Gastrocnemius medialis (tissue), 4 donors: ENCODE measurements at places on chromosomes 13 and 19.
A peak's percentile ranks its signal among the peaks of the same experiment; 100 is the strongest.

DNA sequence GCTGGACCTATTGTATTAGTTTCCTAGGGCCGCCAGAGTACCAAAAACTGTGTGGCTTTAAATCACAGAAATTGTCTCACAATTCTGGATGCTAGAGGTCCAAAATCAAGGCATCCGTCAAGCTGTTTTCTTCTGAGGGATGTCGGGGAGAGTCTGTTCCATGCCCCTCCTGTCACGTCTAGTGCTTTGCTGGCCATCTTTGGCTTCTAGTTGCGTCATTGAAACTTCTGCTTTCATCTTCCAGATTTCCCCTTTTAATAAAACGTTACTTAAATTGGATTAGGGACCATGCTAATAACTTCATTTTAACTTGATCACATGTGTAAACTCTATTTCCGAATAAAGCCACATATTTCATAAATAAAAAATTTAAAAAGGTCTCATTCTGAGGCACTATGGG, 47.5 kb downstream of the TRPM4 start:
- DNase-seq: no peak

DNA sequence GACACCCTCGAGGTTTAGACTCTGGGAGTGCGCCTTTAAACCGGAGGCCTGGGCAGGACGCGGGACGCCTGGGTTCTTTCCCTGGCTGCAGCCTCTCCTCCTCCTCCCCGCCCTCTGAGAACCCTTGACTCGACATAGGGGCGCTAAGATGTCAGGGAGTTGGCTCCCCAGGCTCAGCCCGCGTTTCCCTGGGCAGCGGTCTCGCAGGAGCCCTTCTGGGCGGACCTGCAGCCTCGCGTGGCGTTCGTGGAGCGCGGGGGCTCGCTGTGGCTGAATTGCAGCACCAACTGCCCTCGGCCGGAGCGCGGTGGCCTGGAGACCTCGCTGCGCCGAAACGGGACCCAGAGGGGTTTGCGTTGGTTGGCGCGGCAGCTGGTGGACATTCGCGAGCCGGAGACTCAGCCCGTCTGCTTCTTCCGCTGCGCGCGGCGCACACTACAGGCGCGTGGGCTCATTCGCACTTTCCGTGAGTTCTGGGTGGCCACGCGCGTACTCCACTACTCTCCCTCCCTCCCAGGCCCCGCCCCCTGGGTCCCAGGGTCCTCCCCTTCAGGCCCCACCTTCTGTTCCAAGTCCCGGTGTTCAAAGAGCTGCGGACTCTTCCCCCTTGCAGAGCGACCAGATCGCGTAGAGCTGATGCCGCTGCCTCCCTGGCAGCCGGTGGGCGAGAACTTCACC, 1.3 kb downstream of the ICAM5 start:
- DNase-seq: peak; percentile 32

GRCh38 chr13:78608688-78609463, 5.5 kb upstream of the POU4F1 start:
- no peak for DNase-seq

DNA sequence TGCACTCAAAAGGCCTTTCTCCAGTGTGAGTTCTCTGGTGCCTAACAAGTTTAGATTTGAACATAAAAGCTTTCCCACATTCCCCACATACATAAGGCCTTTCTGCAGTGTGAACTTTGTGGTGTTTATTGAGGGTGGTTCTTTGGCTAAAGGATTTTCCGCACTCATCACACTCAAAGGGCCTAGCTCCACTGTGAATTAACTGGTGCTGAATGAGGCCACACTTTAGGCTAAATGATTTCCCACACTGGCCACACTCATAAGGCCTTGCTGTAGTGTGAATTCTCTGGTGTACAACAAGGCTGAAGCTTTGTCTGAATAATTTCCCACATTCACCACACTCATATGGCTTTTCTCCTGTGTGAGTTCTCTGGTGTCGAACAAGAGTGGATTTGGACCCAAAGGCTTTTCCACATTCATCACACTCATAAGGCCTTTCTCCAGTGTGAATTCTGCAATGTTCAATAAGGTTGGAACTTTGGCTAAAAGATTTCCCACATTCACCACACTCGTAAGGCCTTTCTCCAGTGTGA, 6.2 kb downstream of the ZNF416 start:
- no peak for DNase-seq
